BJ (cell line): ENCODE measurements at places on chromosomes 7 and 10.

DNA sequence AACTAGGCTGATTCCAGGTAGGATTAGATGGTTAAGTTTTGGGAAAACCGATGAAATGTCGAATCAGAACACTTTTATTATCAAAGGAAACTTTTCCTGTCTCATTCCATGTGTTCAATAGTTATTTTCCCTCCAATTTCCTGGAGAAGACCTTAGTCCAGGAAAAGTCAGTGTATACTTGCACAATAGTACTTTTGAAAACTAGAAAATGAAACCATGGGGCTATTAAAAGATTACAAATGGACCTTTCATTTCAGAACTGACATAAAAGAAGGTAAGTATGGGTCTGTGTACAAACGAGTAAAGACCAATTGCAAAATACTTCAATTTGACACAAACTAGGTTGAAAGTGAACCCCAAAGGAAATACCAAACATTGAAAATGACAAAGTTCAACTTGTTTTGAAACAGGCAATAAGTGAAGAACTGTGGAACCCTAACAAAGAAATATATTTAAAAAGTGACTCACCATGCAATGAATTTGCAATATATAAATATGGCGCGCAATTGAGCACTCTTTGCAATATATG, 2.1 kb downstream of the AVPI1 start:
- no peak for DNase-seq

DNA sequence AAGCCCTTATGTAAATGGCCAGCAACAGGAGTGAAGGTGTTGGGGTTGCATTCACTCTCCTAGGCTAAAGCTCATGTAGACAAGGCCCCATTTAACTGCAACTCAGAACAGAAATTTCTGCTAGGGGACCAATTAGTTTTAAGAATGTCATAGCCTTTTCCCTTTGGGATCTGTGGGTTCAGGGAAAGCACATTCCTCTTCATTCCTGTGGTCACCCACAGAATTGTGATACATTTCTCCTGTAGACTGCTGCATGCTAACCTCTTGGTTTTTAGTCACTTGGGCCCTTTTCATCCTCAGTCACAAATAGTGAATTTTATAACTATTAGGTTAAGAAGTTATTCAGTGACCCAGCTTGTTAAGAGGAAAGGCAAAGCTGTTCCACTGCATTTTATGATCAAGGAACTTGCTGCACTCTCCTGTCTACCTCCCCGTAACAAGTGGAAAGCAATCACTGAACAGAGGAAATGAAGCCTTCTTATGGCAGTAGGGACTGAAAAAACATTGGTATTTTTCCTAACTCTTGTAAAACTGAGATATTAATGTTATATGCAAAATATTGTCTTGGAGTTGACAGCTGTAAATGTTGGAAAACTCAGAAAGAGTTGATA, 124.9 kb downstream of the SND1 start:
- DNase-seq = peak; percentile 65

DNA sequence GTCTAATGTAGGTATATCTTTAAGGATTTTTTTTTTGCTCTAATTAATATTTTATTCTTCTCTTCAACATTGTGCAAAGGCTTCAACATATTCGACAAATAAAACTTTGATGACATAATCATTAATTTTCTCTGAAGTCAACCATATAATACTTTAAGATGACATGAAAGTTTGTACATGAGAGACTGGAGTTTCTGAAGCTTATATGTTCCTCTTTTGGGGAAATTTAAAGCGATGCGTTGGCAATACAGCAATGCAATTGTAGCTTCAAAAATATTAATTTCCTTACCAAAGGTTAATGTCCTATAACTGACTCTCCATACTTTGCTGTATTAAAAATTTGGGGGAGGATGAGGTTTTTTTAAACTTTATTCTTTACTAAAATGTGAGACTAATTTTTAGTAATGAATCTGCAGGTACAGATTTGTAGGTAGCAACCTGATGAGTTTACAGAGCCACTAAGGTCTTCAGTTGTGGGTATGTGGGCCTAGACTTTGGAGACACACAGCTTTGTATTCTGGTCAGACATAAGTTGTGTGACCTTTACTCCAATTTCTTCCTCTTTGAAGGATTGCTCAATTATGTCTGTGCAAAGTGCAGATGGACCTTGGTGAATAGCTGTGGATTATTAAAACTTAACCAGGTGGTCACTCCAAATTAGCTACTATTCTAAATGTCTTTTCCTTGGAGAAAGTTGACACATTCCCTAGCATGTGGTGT, 18.0 kb upstream of the LIPA start:
- no peak for DNase-seq

DNA sequence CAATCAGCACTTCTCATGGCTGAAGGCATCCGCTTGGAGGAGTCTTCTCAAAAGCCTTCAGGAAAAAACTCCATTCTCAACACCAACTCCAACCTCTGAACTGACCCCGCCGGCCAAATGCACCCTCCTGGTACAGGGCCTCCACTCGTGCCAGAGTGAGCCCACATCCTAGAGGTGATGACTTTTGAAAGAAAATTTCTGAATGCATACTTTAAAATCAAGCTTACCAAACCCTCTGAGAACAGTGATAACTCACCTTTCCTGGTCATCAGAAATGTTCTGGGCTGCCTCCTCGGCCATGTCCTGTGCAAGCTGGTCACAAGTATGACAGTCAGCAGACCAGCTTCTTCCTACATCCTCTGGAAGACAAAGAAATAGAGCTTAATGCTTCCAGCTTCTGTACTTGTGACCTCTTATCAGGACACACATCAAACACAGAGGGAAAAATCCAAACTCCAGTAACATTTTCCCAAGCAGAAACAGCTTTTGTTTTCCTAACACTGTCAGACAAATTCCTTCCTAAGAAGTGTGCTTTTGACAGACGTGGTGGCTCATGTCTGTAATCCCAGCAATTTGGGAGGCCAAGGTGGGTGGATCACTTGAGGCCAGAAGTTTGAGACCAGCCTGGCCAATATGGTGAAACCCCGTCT, at the start of gene PKD1L1:
TSS of gene PKD1L1 (minus strand) at position 326 of the 650 bp plus-strand sequence. CDS start at position 300, 26 bp downstream.
- no peak for DNase-seq

DNA sequence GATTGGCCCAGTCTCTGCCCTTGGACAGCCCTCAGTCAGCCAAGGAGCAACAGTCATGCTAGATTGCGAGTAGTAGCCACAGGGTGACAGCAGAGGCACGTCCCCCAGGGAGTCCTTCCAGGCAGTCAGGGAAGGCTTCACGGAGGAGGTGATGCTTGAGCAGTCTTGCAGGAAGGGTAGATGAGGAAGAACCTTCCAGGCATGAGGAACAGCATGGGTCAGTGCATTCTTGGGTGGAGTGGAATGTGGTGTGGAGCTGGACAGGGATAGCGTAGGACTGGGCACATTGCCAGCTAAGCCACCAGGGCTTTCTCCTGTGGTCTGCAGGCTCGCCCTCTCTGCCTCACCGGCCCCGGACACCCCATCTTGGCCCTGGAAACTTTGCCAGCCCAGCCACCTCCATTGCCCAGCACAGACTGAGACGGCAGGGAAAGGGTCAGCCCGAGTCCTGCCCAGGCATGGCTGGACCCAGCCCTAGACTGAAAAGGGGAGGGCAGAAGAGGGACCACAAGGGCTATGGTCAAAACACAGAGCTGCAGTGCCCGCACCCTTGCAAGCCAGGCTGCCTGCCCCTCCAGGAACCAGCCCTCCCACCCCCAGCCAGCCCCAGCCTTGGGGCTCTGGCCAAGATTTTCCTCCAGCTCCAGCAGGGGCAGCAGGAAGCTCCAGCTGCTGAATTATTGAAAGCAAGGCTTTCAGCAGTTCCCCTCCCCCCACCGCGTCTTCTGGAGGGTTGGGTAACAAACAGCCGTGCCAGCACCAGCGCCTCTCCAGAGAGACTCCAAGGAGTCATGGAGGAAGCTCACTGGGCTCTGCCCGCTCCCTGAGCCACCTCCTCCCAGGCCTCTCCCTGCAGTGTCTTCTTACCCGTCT, 18.7 kb downstream of the SRRM3 start:
- no peak for DNase-seq

DNA sequence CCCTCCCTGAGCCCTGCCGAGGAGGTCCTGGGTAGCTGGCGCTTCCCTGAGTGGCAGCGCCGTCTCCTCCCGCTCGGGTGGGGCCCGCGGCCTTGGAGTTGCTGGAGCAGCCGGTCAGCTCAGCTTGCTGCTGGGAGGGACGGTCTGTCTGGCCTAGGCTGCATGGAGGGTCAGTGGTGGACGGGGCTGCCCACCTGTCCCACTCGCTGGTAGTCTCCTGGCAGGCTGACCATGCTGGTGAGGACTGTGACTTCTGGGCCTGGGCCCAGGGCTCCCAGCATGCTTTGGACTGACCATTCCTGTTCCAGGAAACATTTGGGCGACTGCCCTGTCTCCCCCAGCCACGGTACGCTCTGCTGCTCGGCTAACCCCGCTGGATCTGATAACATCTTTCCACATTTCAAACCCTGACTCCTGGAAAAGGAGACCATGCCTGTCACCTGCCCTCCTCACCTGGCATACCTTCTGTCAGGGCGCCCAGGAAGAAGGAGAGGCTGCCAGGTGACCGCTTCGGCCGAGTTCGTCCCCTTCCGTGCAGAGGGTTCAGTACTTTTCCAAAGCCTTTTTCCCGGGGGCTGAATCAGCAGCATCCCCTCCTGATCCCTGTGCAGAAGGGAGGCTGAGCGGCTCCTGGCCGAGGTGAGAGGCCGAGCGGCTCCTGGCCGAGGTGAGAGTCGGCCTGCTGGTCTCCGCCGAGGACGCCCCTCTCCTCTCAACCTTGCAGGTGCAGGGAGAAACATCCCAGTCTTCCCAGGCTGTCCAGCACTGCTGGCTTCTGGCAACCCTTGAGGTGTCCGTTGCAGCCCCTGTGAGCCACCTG, 43.4 kb downstream of the FAM20C start:
- no peak for DNase-seq

GRCh38 chr7:121140790-121141189, 152.3 kb downstream of the CPED1 start:
- DNase-seq = no peak

GRCh38 chr10:43196131-43196980, 58.1 kb downstream of the CSGALNACT2 start:
- no peak for DNase-seq

DNA sequence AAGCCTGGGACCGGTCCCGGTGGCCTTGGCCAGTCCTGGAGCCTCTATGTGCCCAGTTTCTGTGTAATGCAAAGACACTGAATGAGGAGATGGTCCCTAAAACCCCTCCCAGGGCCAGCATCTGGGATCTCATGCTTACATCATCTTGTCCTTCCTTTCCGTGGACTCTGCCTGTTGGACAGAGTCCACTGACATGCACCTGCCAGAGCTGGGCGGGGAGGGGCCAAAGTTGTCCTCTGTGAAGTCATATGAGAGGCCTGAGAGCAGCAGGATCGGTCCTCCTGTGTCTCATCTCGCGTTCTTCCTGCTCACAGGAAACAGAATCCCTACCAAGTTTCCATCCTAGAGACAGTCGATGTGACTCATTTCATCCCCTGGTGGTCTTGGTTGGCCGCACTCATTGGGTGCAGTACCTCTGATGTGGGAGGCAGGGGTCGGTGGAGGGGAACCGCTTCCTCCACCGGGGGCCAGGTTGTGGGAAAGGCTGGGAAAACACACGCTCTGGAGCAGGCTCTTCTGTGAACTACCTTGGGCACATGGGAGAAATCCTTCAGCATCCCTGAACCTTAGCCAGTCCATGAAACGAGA, 389.6 kb upstream of the PODXL start:
- no peak for DNase-seq

GRCh38 chr7:82468435-82468834, 24.9 kb upstream of the CACNA2D1 start:
- DNase-seq = no peak

- no peak for DNase-seq
These were observed 5.3 kb upstream of the ARHGAP19 start for GRCh38 chr10:97297556-97298222.
